ENCODE measurements at places on chromosomes 3 and 15.
A peak's percentile ranks its signal among the peaks of the same experiment; 100 is the strongest.

DNA sequence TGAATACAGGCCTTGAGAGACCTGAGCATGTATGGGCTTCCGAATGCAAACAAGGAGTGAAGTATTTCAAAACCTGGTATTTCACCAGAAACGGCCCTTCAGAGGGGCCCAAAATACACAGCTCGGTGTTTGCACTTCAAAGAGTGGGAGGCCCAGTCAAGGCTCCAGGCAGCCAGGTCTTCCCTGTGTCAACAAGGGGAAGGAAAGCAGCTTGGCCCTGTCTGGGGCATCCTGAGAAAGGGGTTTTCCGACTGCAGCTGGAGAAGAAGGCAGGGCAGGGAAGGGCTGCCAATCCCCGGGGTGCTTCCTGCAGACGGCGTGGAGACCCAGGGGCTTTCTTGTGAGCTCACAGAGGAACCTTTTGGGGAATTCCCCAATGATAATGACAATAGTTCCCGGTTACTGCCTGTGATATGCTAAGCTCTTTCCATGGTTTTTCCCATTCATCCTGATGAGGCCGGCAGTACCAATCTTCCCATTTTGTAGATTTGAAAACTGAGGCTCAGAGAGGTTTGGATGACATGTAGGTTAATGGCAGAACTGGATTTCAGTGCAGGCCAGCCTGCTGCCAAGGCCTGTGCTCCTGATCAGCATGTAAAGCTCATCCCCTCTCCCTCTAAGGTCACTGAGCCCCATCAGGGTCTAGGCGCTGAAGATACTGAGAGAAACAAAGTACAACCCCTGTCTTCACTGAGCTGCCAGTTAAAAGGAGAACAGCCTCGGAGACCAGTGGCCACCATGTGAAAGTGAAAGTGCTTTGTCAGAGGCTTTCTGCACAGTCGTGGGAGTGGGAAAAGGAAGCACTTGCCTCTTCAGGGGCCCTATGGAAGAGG lies 43.0 kb upstream of the TLE3 start:
- DNase-seq: no peak

GRCh38 chr3:150251187-150252062 lies 156.7 kb upstream of the TSC22D2 start:
- no peak for DNase-seq

- DNase-seq: no peak
Measured at GRCh38 chr3:127139601-127140500, 53.1 kb upstream of the PRR23E start.

DNA sequence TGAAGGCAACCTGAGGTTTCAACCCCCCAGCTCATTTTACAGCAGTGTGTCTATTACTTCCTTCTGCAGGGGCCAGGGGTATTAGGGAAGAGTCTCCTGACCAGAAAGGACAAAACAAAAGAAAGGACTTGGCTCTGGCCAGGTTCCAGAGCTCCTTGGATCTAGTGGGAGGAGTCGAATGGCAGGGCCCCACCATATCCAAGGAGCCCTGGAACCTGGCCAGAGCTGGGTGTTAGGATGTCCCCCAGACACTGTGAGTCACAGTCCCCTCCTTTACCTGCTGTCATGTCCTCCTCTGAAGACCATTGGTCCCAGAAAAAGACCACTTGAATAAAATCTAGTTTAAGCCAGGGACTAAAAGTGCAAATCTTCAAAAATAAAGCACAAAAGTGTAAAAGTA lies 113.2 kb downstream of the EEFSEC start:
- no peak for DNase-seq

DNA sequence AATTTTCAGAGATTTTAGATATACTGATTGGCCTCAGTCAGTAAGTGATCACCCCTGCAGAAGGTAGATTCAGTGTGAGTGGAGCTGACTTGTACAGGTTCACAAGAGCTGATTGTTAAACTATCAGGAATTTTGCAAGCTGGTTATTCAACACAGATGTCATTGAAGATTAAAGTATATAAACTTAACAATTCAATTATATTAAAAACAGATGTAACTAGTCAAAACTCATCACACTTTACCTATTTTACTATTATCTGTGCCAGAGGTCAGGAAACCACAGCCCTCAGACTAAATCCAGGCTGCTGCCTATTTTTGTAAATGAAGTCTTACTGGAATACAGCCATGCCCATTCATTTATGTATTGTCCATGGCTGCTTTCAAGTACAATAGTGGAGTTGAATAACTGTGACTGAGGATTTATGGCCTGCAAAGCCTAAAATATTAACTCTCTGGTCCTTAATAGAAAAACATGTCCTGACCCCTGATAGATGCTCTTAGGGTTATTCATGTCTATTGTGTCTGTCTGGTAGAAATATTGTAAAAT lies 429.3 kb upstream of the PDZRN3 start:
- no peak for DNase-seq

DNA sequence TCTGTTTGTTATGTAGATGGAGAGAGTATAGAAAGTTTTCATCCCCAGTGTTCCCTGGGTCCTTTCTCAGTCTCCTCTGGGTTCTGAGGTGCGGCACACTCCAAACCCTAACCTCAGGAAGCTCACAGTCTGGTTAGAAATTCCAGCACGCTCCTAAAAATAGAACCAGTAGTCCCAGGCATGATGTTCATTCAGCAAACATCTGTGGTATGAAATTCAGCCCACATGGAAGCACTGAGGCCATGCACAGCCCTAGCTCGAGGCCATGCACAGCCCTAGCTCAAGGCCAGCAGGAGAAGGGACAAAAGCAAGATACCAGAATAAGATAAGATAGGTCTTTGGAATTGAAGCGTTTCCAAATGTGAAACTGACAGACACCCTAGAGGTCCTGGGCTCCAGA lies 82.3 kb upstream of the OXTR start:
- DNase-seq: peak; percentile 39

DNA sequence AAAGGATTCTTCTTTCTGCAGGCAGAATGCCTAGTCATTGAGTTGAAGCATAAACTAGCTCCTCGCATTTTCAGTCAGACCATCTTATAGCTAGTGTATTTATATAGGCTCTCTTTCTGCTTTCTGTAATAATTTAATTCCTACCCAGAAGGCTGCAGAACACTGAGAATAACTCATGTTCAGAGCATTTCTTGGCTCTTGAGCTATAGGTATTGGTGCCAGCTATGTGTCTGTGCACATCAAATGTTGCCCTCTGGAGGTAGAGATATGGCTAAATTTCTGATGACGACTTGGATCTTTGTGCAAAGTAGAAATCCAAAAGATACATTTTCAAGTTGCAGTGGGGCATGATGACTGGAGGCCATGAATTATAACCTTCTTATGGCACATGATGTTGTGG lies 336.2 kb upstream of the TPM1 start:
- no peak for DNase-seq

GRCh38 chr15:101127506-101128076 lies 124.3 kb downstream of the CHSY1 start:
- DNase-seq: peak; percentile 73

DNA sequence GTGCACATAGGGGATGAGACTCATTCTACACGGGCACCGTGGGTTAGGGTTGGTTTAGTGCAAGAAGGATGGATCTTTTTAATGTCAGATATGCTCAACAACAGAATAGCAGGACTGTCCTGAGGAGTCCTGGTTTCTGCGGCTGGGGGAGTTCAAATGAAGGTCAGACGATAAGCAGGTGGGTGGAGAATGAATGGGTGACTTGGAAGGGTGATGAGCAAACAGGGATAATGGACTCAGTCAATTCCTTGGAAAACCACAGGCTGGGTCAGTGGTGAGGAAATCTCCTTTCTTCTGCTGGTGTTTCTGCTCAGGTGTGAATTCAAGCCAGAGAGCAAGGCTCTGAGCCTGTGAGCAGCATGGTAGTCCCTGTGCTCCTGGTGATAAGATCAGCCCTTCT lies 59.9 kb downstream of the MESD start:
- DNase-seq: no peak

- DNase-seq: no peak
Measured at GRCh38 chr3:190378240-190378891, 9.6 kb upstream of the CLDN16 start.

DNA sequence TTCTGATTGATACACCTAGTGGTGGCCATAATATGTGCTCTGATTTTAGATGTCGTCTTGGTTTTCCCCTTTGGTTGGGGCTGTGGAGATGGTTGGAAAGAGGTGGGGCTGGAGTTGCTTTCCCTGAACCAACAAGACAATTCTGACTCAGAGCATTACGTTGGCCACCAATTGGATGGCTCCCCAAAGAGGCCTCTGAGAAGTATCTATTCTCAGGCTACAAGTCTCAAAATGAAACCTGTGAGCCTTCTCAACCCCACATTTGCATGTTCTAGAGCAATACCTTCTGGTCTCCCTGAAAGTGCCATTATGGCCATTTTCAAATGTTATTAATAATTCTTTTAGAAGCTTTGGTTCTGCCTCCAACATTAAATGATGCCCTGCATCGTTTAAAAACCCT lies 188.4 kb upstream of the WNT5A start:
- no peak for DNase-seq

DNA sequence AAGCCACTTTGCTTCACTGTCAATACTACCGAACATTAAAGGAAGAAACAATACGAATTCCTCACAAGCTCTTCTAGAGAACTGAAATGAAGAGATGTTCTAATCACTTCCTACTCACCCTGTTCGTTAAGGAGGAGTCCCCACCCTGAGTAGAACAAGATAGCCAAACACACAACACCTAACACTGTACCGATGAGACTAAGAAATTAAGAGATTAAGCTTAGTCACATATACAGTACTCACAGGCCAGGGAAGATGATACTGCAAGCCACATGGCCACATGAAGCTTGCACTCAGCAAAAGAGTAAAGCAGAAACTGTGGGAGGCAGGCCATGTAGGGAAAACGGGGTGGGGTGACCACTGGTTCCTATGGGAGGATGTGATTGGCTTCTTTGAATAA lies 48.0 kb downstream of the CGGBP1 start:
- DNase-seq: no peak

GRCh38 chr15:25852661-25853524 lies 10.2 kb downstream of the ATP10A start:
- no peak for DNase-seq

GRCh38 chr3:98814817-98815420 lies 51.8 kb downstream of the ST3GAL6 start:
- no peak for DNase-seq

DNA sequence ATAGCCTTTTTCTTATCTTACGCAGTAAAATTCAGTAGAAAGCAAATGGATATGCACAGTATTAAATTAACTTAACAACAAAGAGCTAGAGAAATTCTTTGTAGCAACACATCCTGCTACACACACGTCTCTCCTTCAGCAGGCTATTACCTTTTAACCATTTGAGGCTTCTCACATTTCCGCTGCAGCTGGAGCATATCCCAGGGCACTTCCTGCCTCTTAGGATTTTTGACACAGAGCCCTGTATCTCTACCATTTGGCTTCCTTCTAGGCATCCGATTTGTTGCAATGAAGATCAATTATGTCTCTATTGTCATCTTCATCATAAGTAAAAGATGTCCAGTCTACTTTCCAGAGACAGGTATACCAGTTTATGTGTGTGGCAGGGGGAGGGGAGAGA lies 292.4 kb upstream of the CBLB start:
- no peak for DNase-seq

DNA sequence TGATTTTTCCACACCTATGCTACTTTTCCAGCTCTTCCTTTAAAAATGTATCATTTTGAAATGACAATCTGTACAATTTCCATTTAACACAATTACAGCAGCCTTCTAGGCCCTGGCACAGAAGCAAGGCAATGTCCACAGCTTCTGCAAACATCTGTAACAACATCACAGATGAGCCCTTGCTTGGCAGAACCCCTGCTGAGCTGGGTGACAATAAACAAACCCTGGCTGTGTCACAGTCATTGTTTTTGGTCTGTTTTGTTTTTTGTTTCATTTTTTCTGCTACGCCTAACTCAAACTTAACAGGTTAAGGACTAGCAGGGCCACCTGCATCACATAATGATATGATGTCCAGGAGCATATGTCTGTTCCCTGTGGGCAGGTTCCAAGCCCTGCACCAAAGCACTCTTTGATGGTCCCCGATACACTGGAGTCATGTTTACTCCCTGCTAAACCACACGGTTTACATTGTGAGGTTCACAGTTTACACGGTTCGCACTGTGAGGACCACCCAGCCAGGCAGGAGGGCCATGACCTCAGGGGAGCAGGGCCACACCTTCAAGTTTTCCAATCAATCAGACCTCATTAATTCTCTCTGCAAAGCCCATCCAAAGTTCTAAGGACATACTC lies 186.8 kb upstream of the CHRNA7 start:
- DNase-seq: no peak

GRCh38 chr3:146101538-146101937 lies 59.4 kb downstream of the PLOD2 start:
- DNase-seq: no peak

DNA sequence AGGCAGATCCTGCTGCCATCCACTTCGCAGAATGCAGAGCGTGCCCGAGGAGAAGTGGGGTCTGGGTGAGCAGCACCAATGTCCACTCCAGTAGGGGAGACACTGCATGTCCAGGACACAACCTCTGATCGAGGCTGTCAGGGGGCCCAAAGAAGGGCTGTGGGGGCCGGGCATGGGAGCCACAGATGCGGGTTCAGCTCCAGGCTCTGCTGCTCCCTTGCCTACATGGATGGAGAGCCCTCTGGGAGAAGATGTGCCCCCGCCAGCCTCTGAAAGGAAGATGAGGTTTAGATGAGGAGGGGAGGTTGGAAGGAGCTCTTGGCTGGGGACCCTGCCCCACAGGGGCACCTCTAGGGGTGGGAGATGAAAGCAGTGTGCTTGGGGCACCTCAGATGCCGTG lies 75.4 kb downstream of the KLF13 start:
- DNase-seq: no peak

DNA sequence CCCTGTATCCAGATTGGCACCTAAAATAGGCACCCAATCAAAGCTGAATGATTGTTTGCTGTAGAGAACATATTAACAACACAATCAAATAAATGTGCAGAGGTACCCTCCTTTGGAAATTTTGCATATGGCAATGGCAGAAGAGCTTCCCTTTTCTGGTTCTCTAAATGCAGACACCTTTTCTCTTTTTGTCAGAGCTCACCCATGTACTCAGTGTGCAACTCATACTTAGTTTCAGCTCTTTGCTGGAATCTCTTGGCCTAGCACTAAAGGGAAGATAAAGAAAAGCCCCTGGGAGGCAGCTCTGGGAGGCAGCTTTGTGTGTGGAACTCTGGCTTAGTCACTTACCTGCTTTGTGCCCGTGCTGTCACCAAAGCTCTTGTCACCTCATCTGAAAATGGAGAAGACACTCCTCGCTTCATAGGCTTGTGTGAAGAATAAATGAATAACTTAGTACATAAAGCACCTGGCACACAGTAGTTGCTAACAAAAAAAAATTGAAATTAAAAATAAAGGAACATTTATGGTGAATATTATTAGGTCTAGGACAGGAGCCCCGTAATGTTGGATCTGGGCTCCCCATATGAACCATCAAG lies 28.8 kb downstream of the ST6GAL1 start:
- DNase-seq: no peak

GRCh38 chr3:97815149-97815917 lies 6.5 kb upstream of the CRYBG3 start:
- DNase-seq: no peak

- no peak for DNase-seq
Measured at GRCh38 chr15:26295336-26296085, 432.4 kb upstream of the ATP10A start.

All from T1000 (cell line).